OCI-M1 (cell line): ENCODE measurements at places on chromosomes 1 and 21.
A peak's percentile ranks its signal among the peaks of the same experiment; 100 is the strongest.

- no peak for DNase-seq
Observed at GRCh38 chr1:197737916-197738315, 37.4 kb downstream of the DENND1B start.

- no peak for DNase-seq
Observed at GRCh38 chr1:203807196-203807595, 11.8 kb downstream of the ZBED6 start.

GRCh38 chr1:31214316-31215064 lies 25.2 kb downstream of the NKAIN1 start:
- DNase-seq, result no peak

- peak; percentile 24 for DNase-seq
Observed at GRCh38 chr1:43858324-43858723, 75.3 kb upstream of the ARTN start.

DNA sequence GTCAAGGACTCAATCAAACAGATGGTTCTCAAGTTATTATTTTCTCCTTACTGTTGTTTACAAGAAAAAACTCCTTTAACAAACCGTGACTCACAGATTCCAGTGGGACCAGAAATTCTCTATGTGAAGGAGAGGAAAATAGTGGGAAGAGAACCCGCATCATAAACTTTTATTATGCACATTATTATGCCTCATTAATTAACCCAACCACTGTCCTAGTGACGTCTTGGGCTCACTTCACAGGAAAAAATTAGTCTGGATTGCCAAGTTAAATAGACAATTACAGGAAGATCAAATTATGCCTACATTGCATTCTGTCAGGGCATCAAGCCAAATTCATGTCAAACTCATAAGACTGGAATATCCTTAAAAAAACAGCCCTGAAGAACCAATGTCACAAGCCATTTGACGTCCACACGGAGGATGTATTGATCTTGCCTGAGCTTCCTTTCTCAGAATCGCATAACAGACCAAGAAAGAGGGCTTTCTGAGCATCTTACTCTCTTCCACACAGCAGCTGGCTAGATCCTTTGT lies 347.8 kb downstream of the DUSP10 start:
- no peak for DNase-seq
